ENCODE measurements at places on chromosomes 1 and 21.

DNA sequence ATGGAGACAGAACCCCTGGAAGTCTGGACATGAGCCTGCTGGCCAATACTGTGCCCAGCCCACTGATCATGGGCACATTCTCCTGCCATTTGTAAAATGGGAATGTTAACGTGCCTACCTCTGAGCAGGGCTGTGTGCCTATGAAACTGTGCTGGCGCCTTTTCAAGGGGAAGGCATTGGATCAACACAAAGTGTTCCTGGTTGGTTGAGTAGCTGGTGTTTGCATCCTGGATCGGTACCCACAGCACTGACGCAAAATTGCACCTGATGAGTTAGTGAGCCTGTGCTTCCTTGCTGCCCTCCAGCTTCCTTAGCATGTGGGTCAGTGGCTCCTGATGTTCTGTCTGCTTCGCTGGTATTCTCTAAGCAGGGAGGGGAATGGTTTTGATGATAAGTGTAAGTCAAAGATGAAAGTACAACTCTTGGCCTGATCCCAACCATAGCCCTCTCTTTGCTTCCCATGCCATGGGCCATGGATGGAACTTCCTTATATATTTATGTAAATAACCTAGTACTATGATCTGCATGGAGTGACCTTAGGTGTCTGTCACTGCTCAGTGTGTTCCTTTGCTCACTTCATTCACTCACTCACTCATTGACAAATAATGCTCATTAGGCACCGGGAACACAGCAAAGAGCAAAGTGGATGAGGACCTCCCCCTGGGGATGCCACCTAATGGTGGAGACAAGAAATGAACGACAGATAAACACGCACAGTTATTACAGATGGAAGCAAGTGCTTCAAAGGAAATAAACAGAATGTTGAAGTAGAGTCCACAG lies 22.7 kb downstream of the MAB21L3 start:
- no peak for DNase-seq

DNA sequence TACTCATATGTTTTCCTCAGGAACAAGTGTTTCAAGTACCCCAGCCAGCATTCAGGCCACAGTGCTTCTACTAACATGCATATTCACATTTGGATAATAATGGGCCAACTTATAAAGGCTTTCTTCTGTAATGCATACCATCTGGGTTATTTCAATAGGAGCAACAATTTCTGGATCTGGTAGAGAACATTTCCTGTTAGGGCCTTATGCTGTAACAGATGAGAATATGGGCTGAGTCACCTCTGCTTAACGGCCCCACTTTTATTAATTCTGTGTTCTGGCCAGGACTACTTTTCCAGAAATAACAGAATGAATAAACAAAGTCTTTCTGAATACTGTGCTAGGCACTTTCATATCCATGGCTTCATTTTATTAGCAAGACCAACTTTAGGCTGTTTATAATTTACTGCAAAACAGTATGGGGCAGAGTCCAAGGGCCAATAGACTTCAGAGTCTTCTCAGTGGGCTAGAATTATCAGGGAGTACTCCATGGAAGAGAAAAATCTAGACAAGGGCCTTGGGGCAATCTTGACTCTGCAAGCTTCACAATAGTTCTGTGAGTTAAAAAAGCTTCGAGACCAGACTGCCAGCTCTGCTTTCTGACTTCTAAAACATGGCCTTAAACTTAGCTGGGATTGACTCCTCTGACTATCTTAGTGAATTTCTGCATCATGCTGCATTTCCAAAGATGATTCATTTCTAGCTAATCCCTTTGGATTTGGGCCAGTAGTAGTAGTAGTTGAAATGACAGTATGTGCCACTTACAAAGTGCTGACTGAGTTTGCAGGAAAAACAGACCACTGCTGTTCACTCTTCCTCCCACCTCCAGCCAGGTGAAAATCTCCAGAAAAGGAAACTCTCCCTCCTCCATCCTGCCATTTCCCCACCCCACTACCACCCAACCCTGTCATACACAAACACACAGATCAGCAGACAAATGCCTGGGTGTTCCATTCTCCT lies 8.2 kb upstream of the SSX2IP start:
- DNase-seq, result no peak

- no peak for DNase-seq
Measured at GRCh38 chr1:20248971-20249612, 41.6 kb upstream of the VWA5B1 start.

DNA sequence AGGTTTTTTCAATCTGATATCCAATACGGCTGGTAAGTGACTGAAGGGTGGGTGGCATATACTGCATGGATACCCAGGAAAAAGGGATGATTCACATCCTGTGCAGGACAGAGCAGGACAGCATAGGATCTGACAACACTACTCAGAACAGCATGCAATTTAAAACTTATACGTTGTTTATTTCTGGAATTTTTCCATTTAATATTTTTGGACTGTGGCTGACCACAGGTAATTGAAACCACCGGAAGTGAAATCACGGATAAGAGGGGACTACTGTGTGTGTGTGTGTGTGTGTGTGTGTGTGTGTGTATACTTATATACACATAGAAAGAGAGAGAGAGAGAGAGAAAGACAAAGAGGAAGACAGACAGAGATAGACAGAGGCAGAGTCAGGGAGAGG lies 23.0 kb downstream of the ERICH3 start:
- no peak for DNase-seq

DNA sequence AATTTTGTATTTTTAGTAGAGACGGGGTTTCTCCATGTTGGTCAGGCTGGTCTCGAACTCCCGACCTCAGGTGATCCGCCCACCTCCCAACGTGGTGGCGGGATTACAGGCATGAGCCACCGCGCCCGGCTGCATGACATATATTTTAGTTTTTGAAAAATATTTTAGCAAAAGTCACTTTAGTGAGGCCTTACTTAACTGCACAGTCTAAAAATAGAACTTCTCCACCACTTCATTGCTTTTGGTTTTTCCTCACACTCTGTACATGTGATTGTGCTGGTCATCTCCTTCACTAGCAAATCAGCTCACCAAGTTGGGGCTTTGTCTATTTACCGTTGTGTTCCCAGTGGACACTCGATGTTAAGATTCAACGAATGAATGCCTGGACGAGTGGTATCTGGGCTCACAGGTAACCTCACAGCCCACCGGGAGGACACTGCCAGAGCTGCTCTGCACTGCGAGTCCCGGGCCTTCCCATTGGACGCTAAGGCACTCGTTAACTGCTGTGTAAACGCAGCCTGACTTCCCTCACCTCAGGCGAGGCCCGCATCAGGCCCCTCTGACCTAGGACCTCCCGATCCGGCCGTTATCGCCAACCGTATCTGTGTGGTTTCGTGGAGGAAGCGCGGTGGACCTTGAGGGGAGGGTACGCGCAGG lies 14.0 kb upstream of the ZNF692 start:
- peak; percentile 64 for DNase-seq

- DNase-seq, result no peak
Measured at GRCh38 chr1:151988405-151988923, 5.2 kb downstream of the S100A10 start.

DNA sequence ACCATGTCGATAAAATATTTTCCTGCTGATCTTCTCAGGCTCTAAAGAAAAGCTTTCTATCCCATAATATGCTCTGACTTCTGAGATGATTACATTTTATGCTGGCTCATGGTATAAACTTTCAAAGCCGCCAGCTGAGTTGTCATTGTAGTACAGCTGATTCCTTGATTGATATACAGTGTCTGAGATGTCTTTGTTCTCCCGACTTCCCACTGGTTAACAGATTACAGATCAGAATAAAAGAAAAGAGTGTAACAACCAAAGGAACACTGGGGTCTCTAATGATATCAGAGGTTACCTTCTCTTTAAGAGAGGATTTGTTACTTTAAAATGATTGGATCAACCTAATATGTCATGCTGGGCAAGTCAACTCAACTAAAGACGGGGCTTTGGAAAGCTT lies 485.4 kb upstream of the LRRC7 start:
- no peak for DNase-seq

GRCh38 chr1:84750110-84750730 lies 60.0 kb upstream of the SSX2IP start:
- DNase-seq, result no peak

GRCh38 chr1:24284156-24284471 lies 35.0 kb upstream of the GRHL3 start:
- DNase-seq, result no peak

DNA sequence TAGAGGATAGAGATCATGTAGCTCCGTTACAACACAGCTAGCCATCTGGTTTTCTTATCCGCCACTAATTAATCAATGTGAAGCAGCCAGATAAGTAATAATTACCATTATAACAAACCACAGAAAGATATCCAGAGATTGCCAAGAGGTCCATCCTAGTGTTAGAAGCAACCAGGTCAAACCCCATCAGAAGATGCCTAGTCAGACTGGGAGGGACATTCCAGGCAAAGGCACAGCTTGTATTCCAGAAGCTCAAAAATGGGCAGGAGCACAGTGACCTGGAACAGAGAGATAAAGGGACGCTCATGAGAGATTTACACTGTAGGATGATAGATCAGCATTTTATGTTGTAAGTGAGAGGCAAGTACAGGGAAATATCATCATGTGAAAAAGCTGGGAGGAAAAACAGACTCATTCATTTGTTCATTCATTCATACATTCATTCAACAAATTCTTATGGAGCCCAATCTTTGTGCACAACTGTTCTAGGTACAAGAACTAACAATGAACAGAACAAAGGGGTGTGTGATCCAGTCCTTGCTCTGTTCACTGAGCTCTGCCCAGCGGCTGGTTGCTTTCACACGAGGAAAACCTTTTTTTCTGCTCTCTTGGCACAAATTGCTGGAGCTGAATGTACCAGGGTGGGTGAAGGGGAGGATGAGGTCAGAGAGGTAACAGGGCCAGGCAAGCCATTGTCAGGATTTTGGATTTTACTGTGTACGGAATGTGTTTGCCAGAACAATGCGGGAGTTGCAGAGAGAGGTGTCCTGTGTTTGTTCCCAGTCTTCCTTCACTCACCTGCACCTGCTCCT lies 240.8 kb upstream of the FGGY start:
- DNase-seq, result no peak

GRCh38 chr1:107776900-107777663 lies 187.9 kb downstream of the VAV3 start:
- DNase-seq, result no peak

DNA sequence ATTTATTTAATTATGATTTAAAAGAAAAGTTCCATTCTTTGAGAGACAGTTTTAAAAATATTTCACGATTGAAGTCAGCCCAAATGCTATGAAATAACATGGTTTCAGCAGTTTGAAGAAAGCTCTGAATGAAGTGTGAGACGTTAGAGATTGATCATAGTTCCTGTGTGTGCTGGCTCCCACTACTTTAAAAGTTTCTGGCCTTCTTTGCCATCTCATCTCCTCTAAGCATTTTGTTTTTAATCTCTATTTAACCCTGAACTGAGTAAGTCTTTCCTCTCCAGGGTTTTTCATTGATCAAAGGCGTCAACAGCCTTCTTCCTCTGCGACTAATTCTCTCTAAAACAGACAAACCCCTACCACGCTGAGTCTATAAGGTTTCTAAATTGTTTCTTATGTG lies 225.3 kb upstream of the B3GALT2 start:
- no peak for DNase-seq

DNA sequence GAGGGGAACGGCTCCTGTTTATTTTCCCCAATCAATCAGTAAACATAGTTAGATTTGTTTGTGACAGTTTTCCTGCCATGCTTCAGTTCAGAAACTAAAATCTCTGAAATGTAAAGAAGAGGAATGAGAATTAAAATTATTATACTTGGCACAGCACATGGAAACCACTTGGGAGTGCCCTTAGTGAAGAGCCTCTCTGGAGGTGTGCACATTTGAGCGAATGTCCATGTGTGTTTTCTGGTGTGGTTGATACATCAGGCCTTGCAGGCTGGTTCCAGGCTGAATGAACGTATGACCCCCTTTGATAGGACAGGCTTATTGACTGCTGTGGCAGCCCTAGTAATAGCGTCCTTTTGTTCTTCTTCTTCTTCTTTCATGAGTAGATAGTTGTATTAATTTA lies 27.1 kb downstream of the C4BPA start:
- no peak for DNase-seq

GRCh38 chr1:183303323-183303645 lies 114.9 kb downstream of the NMNAT2 start:
- DNase-seq, result no peak

DNA sequence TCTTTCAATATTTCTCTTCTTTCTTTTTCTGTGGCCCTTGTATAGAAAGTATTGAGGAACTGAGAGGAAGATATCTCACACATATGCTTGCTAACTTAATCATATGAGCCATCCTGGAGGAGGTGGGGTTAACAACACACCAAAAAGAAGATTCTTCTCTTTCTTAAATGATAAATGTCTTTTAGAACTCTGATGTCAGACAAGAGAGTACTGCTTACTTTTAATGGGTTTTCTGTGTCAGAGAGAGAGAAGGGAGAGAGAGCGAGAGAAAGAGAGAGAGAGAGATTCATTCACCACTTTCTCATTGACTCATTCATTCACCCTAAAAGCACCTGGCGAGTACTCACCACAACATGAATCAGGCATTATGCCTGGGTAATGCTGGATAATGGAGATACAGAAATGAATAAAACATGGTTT lies 250.3 kb upstream of the SGIP1 start:
- DNase-seq, result no peak

- DNase-seq, result no peak
Measured at GRCh38 chr1:64515427-64515826, 45.5 kb downstream of the CACHD1 start.

GRCh38 chr1:111669268-111669667 lies 49.7 kb downstream of the RAP1A start:
- DNase-seq, result no peak

DNA sequence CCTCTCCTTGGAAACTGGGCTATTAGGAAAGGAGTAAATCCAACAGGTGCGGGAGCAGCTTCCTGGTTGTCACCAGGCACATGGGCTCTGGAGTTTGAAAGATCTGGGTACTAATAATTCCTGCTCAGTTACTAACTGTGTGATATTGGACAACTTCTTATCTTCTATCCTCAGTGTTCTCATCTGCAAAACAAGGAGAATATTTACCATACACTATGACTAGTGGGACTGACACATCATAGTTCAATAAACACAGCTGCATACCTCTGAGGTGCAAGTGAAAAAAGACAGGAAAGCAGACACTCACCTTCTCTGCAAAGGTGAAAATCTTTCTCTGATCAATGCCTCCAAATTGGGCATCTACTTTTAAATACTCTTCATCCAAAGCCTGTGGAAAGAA lies 19.7 kb downstream of the YARS1 start:
- no peak for DNase-seq

GRCh38 chr21:36463991-36464390 lies 15.9 kb downstream of the CLDN14 start:
- DNase-seq, result no peak
